ENCODE measurements at places on chromosomes 12 and 14. TPM values are rescaled to one million over a fixed set of nuclear protein-coding genes. Genes with fewer than 3 reads are reported as not detected.

SLC5A8 gene
- total RNA-seq = not detected

PRPF39 gene
- 16.1 TPM for total RNA-seq

ZC2HC1C gene
- 0.56 TPM for total RNA-seq

LARP4 gene
- 23.4 TPM for total RNA-seq

PTPRB gene
- total RNA-seq = 0.35 TPM

TAS2R9 gene
- total RNA-seq = not detected

SLC10A1 gene
- total RNA-seq = not detected

KLRG1 gene
- not detected for total RNA-seq

CCDC177 gene
- total RNA-seq = not detected

IFI27L1 gene
- 13.4 TPM for total RNA-seq

Data from airway epithelial cell (primary cell).